Gastroesophageal sphincter (tissue), 4 donors: ENCODE measurements at places on chromosomes 3 and 15. TPM values are rescaled to one million over a fixed set of nuclear protein-coding genes. Genes with fewer than 3 reads are reported as not detected.

Gene GOLGA6L4
- total RNA-seq: 0.94 TPM

Gene SPINK8
- total RNA-seq: not detected

Gene TM6SF1
- total RNA-seq: 3.4 TPM

Gene NR1I2
- total RNA-seq: not detected

Gene ZNF860
- 0.40 TPM for total RNA-seq

Gene CEMIP
- not detected for total RNA-seq

Gene C3orf85
- not detected for total RNA-seq

Gene GOLGA6B
- 0.40 TPM for total RNA-seq

Gene SERPINI1
- total RNA-seq: 13.1 TPM

Gene GOLGA6L7
- total RNA-seq: not detected

Gene UCN2
- total RNA-seq: not detected

Gene SAXO2
- total RNA-seq: 9.0 TPM

Gene C3orf22
- not detected for total RNA-seq

Gene ADAMTS17
- 4.9 TPM for total RNA-seq

Gene DPPA2
- not detected for total RNA-seq

Gene SHC4
- 4.2 TPM for total RNA-seq

Gene NR1D2
- total RNA-seq: 52.1 TPM

Gene PLA2G4F
- not detected for total RNA-seq

Gene LRRK1
- 12.7 TPM for total RNA-seq

Gene UNC13C
- total RNA-seq: 13.9 TPM

Gene FANCD2OS
- not detected for total RNA-seq

Gene TBC1D5
- 66.6 TPM for total RNA-seq
